Activated B cell treated with CpG ODN at 0.5 μM for 24 hours (primary cell): ENCODE measurements at places on chromosomes 7 and 10. TPM values are rescaled to one million over a fixed set of nuclear protein-coding genes. Genes with fewer than 3 reads are reported as not detected.

GRCh38 chr7:23299770-23300300 is 696 bp downstream of the MALSU1 start:
- no peak for DNase-seq

TCF7L2 gene
- 0.71 and 2.2 TPM in 2 replicates for total RNA-seq

PNLIP gene
- not detected in 2 replicates for total RNA-seq

DNAJC12 gene
- 0.31 TPM in 1 of 2 replicates, not detected in the other for total RNA-seq

CCL24 gene
- total RNA-seq, result 0.81 and 1.2 TPM in 2 replicates

GRCh38 chr7:157640144-157640543 is 303.3 kb downstream of the DNAJB6 start:
- DNase-seq, result no peak

DNA sequence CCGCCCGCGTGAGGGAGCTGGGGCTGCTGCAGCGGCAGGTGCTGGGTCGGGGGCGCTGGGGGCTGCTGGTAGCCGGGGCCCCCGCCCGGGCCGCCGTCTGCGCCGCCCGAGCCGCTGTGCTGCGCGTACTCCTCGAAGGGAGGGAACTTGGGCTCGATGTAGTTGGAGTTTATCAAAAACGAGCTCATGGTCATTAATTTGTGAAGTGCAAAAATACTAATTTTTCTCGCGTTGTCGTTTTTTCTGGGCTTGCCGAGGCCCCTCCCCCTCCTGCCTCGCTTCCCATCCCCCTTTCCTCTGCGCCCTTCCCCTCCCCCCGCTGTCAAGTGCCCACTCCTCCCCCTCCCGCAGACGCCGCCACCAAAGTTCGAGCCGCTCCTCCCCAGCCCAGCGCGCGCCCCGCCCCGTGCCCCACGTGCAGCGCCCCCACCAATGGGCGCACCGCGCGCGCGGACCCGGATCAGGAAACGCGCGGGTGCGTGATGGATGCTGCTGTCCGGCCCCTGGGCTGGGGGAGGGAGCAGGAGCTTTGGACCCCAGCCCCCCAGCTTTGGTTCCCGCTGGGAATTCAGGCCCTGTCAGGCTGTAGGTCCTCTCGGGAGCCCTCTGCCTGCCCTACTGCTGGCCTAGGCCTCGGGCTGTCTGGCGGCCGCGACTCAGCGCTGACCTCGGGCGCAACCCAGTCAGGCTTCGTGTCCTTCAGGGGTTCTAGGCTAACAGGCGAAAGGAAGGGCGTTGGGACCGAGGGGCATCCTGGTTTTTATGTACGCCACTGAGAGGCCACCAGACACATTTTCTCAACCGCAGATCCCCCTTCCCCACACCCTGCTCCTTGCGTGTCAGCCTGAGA is at the start of gene HOXA4:
HOXA4 (minus strand) TSS at position 218 of the 850 bp plus-strand sequence; CDS start at position 194, 24 bp downstream.
- DNase-seq, result peak; percentile 70

- no peak for DNase-seq
These were observed 189.2 kb upstream of the PODXL start for GRCh38 chr7:131745390-131746248.

PDZD7 gene
- 0.11 TPM in 1 of 2 replicates, not detected in the other for total RNA-seq

TPST1 gene
- 5.6 and 6.5 TPM in 2 replicates for total RNA-seq

C7orf57 gene
- not detected in 2 replicates for total RNA-seq

- DNase-seq, result no peak
These were observed 578.8 kb upstream of the PFKP start for GRCh38 chr10:2488446-2489005.

DNA sequence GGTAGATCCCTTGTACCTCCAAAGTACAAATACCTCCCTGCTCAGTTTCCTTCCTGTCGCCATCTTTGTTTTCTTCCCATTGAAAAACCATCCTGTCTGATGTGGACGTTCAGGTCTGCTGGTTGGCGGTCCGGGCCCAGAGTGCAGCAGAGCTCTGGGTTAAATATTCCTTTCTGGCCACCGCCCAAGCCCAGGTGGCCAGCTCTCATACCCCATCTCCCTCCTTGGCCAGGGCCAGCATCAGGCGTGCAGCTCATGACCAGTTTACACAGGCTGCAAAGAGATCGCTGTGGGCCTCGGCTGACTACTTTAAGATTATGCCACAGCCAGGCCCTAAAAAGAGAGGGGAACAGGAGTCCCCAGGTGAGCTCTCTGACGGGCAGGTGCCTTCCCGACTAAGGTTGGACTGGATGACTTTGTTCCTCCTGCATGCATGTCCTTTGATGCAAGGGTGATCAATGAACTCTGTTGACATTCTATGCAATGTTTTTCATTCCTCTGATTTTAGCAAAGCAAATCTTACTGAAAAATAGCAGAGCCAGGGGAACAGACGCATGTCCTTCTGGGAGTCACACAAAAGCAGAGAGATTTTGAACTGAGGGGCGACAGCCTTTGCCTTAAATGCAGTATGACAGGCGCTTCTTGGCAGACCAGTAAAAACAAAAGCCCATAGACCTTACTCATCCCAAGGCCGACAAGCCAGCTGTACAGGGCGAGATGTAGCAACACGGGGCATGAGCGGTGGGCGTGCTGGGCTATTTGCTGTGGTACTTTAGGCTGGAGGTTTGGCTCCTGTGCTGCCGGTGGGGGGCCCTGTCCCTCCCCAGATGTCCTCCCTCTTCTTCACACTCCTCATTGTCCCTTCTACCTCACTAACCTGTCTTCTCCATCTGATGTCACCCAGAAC is 33.3 kb upstream of the SH2B2 start:
- DNase-seq, result no peak

DNA sequence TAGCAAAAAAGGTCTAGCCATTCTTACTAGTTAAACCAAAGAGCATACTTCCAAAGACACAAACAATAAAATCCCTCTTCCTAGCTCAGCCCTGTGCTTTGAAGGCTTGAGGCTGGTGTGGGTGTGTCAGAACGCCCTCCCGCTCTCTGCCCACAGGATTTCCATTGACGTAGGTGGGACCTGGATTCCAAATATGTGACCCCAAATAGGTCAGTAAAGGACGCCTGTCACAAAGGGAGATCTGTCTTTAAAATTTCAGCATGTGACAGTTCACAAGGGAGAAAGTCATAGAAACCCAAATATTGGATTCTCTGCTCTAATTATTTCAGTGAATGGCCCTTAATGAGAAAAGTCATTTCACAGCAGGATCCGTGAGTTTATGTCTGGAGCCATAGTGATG is 39.9 kb upstream of the LYZL1 start:
- DNase-seq, result no peak

- DNase-seq, result peak; percentile 25
These were observed 27.9 kb downstream of the C7orf25 start for GRCh38 chr7:42883950-42884349.

GRCh38 chr7:11831736-11832495 is at the start of gene THSD7A:
Gene THSD7A (minus strand): TSS chr7:11832198. CDS start chr7:11831946, 252 bp downstream.
- no peak for DNase-seq

DNA sequence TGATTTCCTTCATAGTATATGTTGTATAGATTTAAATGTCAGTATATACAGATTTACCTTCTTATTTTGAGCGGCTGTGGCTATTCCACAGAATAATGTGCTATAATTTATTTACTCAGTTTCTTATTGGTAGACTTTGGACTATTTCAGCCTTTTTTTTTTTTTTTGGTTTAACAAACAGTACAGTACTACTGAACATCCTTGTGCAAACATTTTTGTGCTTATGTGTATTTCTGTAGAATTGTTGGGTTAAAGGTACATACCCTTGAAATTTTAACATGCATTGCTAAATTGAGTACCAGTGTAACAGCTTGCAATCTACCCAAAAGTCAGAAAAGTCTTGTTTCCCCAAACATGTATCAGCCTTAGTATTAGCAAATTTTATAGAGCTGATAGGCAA is 68.8 kb downstream of the HHEX start:
- DNase-seq, result no peak

GRCh38 chr10:71025535-71025934 is 137.2 kb upstream of the PCBD1 start:
- DNase-seq, result no peak

GRCh38 chr7:141463986-141464385 is 87.2 kb upstream of the AGK start:
- DNase-seq, result no peak
